T-helper 1 cell (primary cell): ENCODE measurements at places on chromosomes 5 and 9.

DNA sequence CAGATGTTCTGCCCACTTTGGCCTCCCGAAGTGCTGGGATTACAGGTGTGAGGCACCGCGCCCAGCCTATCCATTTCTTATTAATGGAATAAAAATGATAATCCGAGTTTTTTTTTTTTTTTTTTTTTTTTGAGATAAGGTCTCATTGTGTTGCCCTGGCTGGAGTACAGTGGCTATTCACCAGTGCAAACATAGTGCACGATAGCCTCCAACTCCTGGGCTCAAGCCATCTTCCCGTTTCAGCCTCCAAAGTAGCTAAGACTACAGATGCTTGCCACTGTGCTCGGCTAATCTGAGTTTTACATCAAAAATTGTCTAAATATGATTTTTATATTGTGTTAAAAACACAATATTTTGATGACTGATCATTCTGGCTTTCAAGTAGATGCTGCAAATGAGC lies 6.6 kb downstream of the GPR107 start:
- no peak for DNase-seq

DNA sequence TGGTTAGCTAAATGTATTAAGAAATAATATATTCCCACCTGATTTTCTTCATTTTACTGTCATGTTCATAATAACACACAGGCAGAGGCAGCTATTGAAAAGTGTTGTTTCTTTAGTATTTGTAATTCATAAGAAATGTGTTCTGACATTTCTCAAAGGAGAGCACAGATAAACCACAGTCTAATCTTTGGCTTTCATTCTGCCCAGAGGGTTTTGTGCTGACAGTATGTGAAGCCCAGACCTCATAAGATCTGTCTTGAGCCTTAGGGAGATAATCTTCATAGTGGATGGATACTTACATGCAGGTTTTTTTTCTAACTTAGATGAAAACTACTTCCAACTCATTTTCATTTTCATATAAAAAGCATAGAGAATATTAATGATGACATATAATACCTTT lies 206.1 kb downstream of the CHSY3 start:
- DNase-seq: no peak

- DNase-seq: no peak
These were observed 94.7 kb downstream of the EBF1 start for GRCh38 chr5:159005062-159005461.

DNA sequence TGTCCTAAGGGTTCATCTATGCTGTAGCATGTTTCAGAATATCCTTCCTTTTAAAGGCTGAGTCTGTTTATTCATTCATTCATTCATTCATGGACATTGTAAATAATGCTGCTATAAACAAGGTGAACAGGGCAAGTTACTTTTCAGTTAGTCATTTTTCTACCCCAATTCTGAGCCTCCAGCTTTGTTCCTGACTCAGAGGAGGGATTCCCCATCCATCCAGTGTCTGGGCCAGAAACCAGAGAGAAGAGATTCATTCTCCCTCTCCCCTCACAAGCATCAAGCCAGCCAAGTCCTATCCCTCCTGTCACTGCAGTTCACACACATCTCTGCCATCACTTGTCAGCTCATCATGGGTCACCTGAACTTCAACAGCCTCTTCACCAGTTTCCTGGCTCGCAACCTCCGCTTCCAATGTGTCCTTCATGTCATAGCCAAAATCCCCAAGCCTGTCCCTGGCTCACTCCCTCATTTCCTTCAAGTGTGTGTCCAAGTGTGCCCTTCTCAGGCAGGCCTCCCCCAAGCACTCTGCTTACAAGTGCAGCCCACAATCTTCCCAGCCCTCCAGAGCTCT lies 203.0 kb downstream of the TTLL11 start:
- DNase-seq: no peak

DNA sequence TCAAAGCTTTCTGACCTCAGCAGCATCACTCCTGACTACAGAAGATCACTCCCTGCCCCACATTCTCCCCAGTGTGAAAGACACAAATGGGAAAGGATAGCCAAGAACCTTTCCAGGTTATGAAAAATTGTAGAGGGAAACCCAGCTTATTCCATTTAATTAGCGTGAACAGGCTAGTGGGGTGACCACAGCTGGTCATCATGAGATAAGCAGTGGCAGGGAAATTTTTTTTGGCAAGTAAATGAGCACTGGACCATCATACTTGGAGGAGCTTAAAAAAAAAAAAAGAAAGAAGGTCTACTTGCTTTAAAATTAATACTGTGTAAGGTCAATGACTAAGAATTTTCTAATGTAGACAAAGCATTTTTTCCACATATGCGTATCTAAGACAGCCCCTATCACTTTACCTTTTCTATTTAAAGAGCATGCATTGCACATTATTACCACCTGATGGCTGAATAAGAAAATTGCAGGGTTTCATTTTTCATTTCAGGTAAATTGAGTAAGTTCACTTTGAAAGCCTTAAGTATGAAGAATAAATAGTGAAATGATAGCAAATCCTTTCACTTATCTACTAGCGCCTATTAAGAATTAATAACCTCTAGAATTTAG lies 123.6 kb downstream of the ELAVL2 start:
- DNase-seq: no peak

- no peak for DNase-seq
These were observed 68.6 kb downstream of the ERMP1 start for GRCh38 chr9:5764130-5764868.

DNA sequence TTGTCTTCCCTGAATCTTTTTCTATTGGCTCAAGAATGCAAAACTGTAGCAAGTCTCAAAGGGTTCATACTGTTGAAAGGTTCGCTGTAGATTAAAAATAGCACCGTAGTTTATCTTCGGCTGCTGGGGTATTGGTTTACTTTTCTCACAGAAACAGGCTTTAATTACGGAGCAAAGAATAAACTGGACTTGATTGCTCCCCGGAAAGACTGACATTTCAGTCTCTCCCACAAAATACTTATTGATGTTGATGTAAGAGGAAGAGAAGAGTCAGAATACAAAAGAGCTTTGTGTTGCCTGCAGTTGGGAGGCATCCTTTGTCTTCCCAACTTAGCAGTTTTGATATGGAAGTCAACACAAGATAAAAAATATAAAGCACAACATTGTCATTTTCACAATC lies 183.9 kb upstream of the DMAC1 start:
- DNase-seq: no peak

GRCh38 chr5:125898851-125899405 lies 524.3 kb upstream of the GRAMD2B start:
- DNase-seq: no peak

- no peak for DNase-seq
These were observed 147.5 kb upstream of the FGF10 start for GRCh38 chr5:44536650-44537260.

DNA sequence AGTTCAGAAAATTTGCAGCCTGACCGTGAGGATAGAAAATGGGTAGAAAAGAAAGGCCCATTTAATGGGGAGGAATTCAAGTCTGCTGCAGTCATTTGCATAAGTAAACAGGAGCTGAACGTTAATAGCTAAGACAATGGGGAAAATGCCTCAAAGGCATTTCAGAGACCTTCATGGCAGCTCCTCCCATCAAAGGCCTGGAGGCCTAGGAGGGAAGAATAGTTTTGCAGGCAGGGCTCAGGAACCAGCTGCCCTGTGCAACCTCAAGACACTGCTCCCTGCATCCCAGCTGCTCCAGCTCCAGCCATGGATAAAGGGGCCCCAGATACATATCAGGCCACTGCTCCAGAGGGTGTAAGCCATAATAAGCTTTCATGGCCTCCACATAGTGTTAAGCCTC lies 32.2 kb upstream of the CDH18 start:
- DNase-seq: no peak

- DNase-seq: no peak
These were observed 91.2 kb downstream of the RFK start for GRCh38 chr9:76302947-76303550.
